Pericardium fibroblast (primary cell): ENCODE measurements at places on chromosomes 6 and 20. TPM values are rescaled to one million over a fixed set of nuclear protein-coding genes. Genes with fewer than 3 reads are reported as not detected.

SLC26A8 gene
- not detected in 2 replicates for total RNA-seq

OPRM1 gene
- total RNA-seq, result not detected in 2 replicates

PHF10 gene
- total RNA-seq, result 7.7 and 12.5 TPM in 2 replicates

BACH2 gene
- 1.0 and 3.2 TPM in 2 replicates for total RNA-seq

AVP gene
- not detected in 2 replicates for total RNA-seq
